ENCODE measurements at places on chromosomes 1 and 21.

- ATAC-seq = peak; percentile 93
These were observed 32.2 kb upstream of the GADD45A start for GRCh38 chr1:67652800-67653199.

DNA sequence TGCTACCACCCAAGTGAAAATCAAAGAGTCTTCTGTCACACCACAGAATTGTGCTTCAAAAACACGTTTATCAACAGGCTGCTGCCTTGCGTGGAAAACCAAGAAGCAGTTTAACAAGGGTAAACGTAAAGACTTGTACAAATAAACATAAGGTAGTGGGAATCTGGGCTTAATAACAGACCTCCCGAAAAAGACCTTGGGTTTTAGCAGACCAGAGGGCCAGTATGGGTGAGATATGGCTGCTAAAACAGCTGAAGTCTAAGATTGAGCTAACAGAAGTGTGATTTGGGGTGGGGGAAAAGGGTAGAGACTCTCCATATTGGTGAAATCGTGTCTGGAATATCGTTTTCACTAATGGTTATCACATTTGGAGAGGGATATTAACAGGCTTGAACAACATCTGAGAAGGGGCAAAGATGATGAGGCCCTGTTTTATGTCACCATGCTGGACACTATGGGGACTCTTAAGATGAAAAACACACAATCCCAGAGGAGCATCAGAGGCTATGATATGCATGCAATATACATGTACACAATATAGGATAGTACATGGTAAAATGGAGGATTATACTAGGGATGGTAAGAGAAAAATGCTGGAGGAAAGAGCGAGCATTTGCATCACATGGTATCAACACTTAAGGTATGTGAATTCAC is 1.4 kb downstream of the MOV10 start:
- no peak for ATAC-seq

- no peak for ATAC-seq
These were observed 3.2 kb upstream of the AK2 start for GRCh38 chr1:33039840-33040239.

DNA sequence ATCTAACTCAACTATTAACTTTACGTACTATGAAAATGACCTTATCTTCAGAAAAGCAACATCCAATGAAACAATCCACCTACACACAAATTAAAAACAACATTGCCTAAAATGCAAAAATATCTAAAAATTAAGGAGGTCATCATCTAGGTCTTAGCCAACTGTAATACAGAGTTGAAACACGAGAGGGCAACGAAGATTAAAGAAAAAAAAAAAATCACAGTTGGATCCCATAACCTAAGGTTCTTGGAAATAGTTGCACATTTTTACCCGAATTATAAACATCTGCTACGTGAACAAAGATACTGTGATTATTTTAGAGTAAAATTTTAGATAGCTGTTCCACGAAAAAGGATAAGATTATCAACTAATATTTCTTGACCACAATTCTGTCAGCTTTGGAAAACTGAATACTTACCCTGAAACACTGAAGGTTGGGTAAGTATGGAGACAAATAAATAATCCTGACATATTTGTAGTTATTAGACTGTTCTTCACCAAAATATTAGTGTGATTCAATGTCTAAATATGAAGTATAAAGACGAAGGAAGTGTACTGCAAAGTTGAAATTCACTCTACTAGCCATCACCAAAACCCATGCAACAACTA is 88.0 kb upstream of the AK4 start:
- ATAC-seq = no peak

GRCh38 chr21:33449616-33450015 is 30.2 kb downstream of the TMEM50B start:
- ATAC-seq = no peak

DNA sequence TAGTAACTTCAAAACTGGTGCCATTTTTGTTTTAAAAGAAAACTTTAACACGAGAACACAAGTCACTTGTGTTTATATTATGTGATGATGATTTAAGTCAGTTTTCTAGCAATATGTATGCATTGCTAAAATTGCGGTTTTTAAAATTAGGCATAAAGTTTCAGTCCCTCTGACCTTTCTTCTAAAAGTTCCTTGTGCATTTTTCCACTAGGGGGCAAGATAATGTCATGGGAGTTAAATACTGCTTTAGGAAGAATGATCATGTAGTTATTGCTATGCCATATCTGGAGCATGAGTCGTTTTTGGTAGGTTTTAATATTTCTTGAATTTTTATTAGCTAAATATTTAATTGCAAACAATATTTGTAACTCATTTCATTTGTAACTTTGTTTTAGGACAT is 10.7 kb downstream of the CDC7 start:
- no peak for ATAC-seq

DNA sequence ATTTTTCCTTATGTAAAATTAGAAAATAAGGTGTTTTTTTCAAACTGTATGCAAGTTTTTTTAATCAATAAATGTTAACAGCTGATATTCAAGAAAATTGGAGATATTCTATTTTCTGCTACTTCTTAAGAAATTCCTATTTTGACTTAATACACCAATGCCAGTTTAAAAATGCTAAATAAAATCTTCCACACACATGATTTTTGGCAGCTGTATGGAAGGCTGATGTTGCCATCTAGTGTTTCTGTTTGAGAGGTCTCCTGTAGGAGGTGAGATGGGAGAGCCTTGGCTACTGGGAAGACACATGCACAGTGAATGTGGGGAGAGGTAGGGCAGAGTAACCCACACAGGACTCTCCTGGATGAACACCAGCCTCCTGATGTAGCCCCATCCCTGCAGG is 29.2 kb upstream of the OR2B11 start:
- ATAC-seq = peak; percentile 73
